SW 1271 (cell line): ENCODE measurements at places on chromosomes 16 and 17.

GRCh38 chr16:75251280-75252048 is at the start of gene BCAR1:
BCAR1 (minus strand) TSS chr16:75251624; CDS start chr16:75251482, 142 bp downstream.
- DNase-seq, result peak; percentile 69

GRCh38 chr16:80463326-80463725 is 77.5 kb upstream of the DYNLRB2 start:
- no peak for DNase-seq

- DNase-seq, result no peak
These were observed 141.4 kb upstream of the GSE1 start for GRCh38 chr16:85471469-85472431.

- peak; percentile 9 for DNase-seq
These were observed 117.4 kb downstream of the IRF8 start for GRCh38 chr16:86016201-86016965.

GRCh38 chr16:83550183-83550569 is 257.6 kb upstream of the HSBP1 start:
- no peak for DNase-seq

GRCh38 chr17:39973496-39973895 is 7.1 kb upstream of the PSMD3 start:
- no peak for DNase-seq

DNA sequence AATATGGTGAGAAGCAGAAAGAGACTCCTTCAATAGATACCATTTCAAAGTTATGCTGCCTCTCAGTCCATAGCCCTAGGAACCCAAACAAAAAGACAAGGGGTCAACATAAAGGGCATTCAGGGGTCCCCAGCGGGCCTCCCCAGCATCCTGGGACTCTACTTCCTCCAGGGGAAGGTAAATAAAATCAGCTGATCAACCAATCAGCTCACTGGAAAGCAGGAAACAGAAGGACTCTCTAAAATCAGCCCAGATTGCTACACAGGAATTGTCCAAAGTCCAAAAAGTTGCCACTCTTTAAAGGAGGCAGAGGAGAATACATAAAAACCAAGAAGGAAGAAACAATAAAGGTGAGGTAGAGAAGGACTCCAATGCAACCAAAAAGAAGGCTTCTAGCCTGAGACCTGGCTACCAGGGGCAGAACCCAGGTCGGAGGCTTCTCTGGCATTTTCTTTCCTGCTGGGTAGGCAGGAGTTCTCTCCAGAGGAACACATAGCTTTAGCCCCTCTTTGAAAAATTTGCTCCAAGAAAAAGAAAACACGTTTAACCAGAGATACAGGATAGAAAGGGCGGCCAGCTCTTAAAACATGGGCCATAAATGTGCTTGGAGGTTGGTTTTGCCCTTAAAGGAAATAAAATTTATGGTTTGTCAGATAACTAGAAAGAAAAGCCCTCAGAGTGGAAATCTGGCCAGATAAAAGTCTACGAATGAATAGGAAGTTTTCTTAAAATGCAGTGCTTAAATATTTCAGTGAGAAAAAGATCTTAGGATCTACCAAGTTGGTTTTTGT is 404.6 kb downstream of the SOX9 start:
- DNase-seq, result no peak

- DNase-seq, result no peak
These were observed 19.7 kb downstream of the ZFHX3 start for GRCh38 chr16:73028263-73028662.

DNA sequence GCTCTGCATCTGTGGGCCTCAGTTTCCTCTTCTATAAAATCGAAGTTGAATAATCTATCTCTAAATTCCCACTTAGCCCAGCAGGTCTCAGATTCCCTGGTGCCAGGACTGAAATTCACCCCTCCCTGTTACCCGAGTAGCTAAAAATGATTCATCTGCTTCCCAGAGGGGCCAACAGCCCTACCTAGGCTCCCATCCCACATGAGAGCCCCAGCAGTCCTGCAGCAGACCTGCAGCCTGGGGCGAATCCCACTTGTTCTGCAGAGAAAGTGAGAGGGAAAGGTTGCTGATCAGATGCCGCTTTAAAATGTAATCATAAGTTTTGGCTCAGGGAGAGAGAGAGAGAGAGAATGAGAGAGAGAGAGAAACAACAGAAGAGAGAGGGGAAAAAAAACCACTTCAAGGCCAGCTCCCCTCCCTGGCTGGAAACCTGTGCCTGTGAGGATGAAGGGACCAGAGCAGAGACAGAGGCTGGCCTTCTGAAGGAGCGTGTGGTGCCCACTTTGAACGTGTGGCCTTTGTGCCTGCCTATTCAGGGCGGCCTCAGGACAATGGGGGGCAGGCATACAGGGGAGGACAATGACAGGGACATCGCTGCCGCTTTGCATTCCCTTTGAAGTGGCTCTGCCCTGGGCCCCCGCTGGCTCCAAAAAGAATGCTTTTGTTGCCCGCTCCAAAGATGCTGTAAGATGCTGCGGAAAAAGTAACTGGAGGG is 85.2 kb upstream of the NKD1 start:
- no peak for DNase-seq

DNA sequence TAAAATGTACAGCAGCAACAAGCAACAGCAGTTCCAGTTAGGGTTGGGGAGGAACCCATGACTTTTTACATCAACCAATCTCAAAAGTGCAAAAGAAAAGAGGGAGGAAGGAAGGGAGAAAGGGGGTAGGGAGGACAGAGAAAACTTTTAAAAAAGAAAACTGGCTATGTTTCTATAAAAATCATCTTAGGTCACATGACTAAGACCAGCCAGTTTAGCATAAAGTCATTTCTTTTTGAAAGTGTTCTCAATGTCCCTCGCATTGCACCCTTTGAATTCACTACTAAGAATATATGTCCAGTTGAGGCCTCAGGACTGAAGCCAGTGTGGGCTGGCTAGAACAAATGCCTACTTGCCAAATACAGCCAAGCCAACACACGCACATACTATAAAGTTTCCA is 28.9 kb downstream of the DCUN1D3 start:
- DNase-seq, result no peak

GRCh38 chr17:43517161-43517560 is 29.0 kb downstream of the ETV4 start:
- no peak for DNase-seq

DNA sequence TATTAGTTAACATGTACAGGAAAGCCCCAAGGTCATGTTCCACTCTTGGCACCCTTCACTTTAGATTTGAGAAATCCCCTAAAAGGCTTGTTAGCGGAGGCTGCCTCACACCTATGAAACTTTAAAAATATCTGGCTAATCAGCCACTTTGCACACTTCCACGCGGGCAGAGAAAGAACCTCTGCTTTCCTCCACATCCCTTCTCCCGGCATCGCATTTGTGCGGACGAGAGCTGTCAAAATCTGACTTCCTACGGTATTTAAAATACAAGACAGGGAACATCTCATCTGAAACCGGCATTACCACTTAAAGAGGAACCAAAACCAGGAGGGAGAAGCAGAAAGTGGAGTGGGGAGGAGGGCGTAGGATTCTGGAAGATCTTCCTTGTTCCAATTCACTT is 422.3 kb downstream of the TMEM114 start:
- DNase-seq, result no peak

GRCh38 chr17:21298983-21299519 is 14.5 kb downstream of the MAP2K3 start:
- no peak for DNase-seq

- DNase-seq, result no peak
These were observed 4.2 kb upstream of the TBX4 start for GRCh38 chr17:61448042-61448441.

DNA sequence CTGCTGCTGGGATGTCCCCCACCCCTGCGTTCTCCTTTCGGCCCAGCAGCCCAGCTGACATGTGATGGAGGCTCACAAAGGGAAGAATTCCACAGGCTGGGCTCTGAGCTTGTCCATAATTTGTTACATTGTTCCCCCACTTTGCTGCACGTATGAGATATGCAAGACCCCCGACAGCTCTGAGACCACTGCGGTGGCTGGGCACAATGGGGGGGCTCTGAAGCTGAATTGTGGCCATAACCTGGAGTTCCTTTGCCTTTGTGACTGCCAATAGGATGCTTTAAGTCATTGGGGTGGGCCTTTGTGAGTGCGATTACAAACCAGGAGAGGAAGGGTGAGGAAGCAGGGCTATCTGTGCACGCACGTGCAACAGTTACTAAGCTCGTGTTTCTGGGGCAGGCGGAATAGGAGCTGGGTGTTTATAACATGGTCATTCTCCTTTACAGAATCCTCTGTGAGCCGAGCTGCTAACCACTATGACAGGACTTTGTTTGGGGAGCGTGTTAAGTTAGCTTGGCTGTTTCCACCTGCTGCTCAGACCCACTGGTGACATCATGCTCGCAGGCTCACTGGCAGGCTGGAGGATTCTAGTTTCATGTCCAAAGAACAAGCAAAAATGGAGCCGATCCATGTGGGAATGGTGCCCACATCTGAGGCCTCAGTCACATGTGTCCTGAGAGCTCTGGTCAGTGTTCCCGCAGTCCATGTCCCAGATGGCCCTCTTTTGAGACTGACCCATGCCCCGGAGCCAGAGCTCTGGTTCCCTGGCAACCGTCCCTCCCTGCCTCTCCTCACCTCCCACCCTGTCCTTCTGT is 208.3 kb upstream of the SALL1 start:
- DNase-seq, result no peak

- DNase-seq, result no peak
These were observed 394.5 kb upstream of the SOX9 start for GRCh38 chr17:71726341-71726740.

- DNase-seq, result no peak
These were observed 2.0 kb downstream of the CAMKK1 start for GRCh38 chr17:3890878-3891219.

DNA sequence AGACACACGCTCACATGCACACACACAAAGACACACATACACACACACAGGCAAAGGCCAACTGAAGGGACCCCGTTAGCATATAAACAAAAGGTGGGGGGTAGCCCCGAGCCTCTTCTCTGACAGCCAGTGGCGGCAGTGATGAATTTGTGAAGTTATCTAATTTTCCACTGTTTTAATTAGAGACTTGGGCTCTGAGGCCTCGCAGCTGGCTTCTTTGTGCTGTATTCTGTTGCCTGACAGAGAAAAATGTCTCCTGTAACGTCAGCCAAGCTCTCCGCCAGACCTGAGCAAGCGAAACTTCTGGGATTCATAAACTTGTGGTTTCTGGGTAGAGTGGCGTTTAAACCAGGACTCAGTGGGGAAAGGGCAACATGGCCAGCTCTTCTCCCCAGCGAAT is 113.9 kb upstream of the FOXF1 start:
- no peak for DNase-seq

GRCh38 chr16:17327664-17328335 is 143.0 kb downstream of the XYLT1 start:
- no peak for DNase-seq

DNA sequence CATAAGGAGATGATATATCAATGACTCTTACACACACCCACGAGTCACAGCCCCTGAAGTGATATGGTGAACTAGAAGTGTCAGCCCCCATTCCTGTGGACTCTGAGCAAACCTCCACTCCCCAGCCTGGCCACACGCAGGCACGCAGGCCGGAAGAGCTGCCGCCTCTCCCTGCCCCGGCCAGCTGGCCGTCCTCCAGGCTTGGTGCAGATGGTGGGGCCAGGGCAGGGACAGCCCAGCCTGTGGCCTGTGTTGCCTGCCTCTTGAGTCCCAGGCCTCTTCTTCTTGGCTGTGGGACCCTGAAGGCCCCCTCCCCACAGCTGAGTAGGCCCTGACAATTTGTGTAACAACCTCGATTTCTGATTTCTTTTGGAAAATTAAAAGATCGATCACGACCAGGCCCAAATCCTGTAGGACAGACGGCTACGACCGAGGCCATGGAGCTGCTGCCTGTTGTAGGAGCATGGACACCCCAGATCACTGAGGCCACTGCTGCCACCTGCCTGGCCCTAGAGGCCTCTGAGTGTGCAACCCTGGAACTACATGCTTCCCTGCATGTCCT is 10.0 kb upstream of the MPRIP start:
- DNase-seq, result no peak

DNA sequence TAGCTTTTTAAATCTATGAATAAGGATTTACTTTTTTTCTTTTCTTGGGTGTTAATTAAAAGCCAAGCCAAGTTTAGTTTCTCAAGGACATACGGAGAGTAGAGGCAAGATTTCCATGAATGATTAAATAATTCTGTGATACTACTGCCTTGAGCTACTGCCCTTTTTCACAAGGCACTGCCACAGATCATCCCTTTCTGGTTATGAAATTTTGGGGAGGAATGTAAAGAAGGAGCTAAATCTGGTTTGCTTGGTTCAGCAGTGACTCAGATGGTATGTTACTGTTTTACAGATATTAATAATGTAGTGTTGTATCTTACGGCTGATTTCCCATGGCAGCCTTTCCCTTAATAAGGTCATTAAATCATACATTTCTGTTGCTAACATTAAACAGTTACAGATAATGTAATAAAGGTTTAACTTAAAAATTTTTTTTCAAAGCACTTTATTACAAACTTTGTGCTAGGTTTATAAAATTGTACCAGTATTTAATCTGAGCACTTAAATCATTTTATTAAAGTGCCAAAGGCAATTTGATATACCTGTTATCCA is 2.6 kb downstream of the WSB1 start:
- DNase-seq, result no peak

DNA sequence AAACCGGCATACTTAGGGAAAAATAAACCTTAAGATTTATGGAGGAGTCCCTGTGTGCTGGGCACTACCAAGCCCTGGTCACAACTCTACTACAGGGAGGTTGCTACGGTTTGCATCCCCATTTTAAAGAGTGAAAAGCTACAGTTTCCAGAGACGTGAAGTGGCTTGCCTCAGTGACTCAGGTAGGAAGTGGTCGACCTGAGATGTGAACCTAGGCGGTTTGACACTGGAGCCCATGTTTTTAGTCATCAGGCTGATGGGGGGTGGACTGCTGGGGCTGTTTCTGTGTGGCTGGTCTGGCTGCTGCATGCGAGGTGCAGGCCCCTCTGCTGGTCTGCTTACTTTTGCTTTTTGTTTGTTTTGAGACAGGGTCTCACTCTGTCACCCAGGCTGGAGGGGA is 6.6 kb downstream of the COX6A2 start:
- DNase-seq, result no peak

GRCh38 chr16:12219992-12220391 is 243.5 kb downstream of the SNX29 start:
- no peak for DNase-seq

- no peak for DNase-seq
These were observed 42.6 kb downstream of the CFAP20 start for GRCh38 chr16:58086381-58087208.

GRCh38 chr16:87784812-87785211 is 19.0 kb upstream of the KLHDC4 start:
- DNase-seq, result no peak

- no peak for DNase-seq
These were observed 8.4 kb upstream of the CNTNAP4 start for GRCh38 chr16:76268824-76269223.

DNA sequence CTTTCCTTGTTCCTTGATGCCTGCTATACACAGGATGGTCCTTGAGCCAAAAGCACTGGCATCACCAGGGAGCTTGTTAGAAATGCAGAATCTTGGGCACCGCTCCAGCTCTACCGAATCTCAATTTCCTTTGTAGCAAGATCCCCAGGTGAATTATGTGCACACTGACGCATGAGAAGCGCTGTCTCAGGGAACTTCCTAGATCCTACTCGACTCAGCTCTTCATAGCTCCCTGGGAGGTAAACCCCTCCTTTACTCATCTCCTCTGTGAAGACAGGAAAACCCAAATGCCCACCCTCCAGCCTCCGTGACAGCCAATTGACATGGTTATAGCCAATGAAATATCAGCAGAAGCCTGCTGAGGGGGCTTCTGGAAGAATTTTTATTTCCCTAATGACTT is 4.1 kb downstream of the USP31 start:
- DNase-seq, result no peak

GRCh38 chr16:55559233-55559632 is 7.3 kb upstream of the CAPNS2 start:
- DNase-seq, result no peak

- DNase-seq, result no peak
These were observed 38.9 kb downstream of the MRPS23 start for GRCh38 chr17:57810721-57811637.

- DNase-seq, result no peak
These were observed 3.7 kb upstream of the NLK start for GRCh38 chr17:28038802-28039201.
